ENCODE measurements at places on chromosomes 6 and 20. TPM values are rescaled to one million over a fixed set of nuclear protein-coding genes. Genes with fewer than 3 reads are reported as not detected.

DNA sequence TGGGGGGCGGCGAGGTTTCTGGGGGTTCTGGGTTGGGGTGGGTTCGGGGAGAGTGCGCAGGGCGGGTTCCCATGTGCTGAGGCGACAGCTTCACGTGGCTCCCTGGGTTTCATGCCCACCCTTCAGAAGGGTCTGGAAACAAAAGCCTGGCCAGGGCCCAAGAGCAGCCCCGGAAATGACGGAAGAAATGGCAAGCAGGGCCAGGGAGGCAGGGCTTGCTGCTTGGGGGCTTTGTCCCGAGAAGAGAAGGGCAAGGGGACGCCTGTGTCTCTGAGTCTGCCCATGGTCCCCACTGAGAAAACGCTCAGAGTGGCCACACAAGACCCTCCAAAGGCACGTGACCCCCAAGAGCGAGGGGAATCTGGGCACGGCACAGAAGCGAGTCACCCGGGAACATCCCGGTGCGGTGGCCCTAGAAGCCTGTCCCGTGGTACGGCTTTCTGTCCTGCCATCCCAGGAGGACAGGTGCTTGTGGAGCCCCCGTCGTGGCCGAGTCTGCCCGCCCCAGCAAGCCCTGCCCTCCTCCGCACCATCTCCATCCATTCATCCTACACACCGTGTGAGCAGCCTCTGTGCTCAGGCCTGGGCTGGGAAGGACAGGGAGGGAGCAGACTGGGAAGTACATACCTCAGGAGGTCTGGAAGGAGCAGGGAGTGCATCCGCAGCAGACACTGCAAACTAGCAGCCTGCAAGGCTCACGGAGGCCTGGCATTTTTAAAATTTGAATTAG is 9.0 kb downstream of the NPEPL1 start:
- no peak overlapping the region for H3K4me3 ChIP-seq
- no peak for DNase-seq
- H3K4me1 ChIP-seq: no peaks in the 10 kb centered on the region
- H3K27ac ChIP-seq: no peak overlapping the region
- H3K27me3 ChIP-seq: no peaks in the 10 kb centered on the region

DNA sequence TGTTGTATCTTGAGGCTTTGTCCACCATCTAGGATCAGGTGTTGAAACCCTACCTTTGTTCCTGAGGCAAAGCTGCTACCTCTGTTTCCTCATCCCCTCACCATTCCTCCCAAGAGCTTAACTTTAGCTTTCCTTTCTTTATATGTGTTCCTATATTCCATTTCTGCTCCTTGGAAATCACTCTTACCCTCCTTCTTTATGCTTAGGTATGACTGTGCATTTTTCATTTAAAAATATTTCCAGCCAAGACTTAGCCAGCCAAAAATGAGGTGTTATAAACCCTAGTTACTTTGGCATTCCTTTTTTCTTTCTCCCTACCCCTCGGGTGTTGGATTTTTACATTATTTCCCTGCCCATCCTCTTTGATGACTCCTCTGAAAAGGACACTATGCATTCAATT is 57.7 kb downstream of the TSBP1 start:
- no peak for DNase-seq
- H3K27ac ChIP-seq: no peak overlapping the region
- peaks cover 3% of the 10 kb centered on the region for H3K27me3 ChIP-seq
- no peaks in the 10 kb centered on the region for H3K36me3 ChIP-seq
- no peaks in the 10 kb centered on the region for H3K4me1 ChIP-seq

- H3K4me3 ChIP-seq: no peak overlapping the region
- H3K27me3 ChIP-seq: 0 out of 3 replicates have a peak, but pooled peaks cover 3% of the 10 kb centered on the region
- DNase-seq: no peak
- no peak overlapping the region for H3K27ac ChIP-seq
- no peaks in the 10 kb centered on the region for H3K4me1 ChIP-seq
- no peaks in the 10 kb centered on the region for H3K36me3 ChIP-seq
Observed at GRCh38 chr6:14739827-14740226, 506.0 kb upstream of the JARID2 start.

- H3K27me3 ChIP-seq: peaks cover 31% of the 10 kb centered on the region
- H3K4me1 ChIP-seq: no peaks in the 10 kb centered on the region
- no peak overlapping the region for H3K27ac ChIP-seq
- H3K36me3 ChIP-seq: no peaks in the 10 kb centered on the region
Observed at GRCh38 chr6:118705544-118706491, 54.4 kb upstream of the CEP85L start.

GRCh38 chr6:170206851-170207431 is 83.9 kb downstream of the DLL1 start:
- DNase-seq: no peak
- no peaks in the 10 kb centered on the region for H3K4me1 ChIP-seq
- H3K4me3 ChIP-seq: no peak overlapping the region
- H3K27me3 ChIP-seq: peaks cover 48% of the 10 kb centered on the region
- H3K36me3 ChIP-seq: no peaks in the 10 kb centered on the region
- no peak overlapping the region for H3K27ac ChIP-seq

- H3K4me1 ChIP-seq: peaks cover 21% of the 10 kb centered on the region
- H3K36me3 ChIP-seq: no peaks in the 10 kb centered on the region
- peak; percentile 83 for DNase-seq
- no peak overlapping the region for H3K27ac ChIP-seq
- peak overlapping the region; percentile 57 for H3K4me3 ChIP-seq
Observed at GRCh38 chr6:28606424-28607391, 81.0 kb downstream of the GPX5 start.

DNA sequence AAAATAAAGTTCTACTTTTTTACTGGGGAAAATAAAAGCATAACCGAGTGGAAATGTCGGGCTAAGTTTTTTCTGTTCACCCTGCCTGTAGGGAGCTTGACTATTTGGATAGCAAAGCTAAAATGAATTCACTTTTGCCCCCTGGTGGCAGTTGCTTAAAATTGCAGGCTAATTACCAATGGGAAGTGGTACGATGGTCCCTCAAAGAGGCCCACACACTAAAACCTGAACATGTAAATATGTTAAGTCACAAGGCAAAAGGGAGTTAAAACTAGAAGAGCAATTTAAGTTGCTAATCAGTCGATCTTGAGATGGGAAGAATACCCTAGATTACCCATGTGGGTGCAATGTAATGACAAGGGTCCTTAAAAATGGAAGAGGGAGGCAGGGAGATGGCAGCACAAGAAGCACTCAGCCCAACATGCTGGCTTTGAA is 916 bp upstream of the SUN5 start:
- H3K4me1 ChIP-seq: peaks cover 86% of the 10 kb centered on the region
- H3K27ac ChIP-seq: no peak overlapping the region
- DNase-seq: peak; percentile 72
- H3K36me3 ChIP-seq: no peaks in the 10 kb centered on the region

DNA sequence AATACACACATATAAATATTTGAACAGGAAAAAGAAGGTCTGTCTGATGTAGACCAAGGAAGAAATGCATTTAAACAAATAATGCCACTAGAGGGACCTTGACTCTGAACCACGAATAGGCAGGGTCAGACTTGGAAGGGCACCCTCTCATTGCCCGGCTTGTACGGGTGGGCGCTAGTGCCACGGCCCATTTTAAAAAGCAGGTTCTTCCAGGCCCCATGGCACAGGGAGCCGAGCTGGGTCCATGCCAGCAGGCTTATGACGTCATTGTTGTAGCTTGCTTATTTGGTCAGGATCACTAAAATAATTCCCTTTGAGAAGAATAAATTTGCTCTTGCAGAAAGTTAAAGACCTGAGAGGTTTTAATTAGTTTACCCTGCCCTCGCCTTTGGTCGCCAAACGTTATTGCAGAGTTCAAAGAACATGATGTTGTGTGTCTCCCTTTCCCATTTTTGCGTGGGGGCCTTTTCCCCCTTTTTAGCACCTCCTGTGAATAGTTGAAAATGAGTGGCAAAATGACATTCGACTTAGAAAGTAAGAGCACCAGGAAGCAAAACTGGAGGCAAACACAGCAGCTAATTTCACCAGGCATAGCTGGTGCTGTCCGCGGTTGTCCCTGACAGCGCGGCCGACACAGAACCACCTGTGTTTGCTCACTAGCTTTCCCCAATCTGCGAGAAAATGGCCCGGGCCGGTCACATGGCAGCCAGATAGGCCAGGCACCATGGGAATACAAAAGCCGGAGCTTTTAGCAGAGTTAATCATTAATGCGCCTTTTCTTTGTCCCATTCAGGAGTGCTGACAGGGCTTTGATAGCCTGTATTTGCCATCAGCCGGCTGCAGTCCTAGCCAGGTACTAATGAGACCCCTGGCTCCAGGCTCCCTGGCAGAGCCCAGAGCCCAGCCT is 93.8 kb downstream of the FOXA2 start:
- H3K4me1 ChIP-seq: peaks cover 47% of the 10 kb centered on the region
- H3K36me3 ChIP-seq: no peaks in the 10 kb centered on the region
- peak overlapping the region; percentile 84 for H3K27ac ChIP-seq

DNA sequence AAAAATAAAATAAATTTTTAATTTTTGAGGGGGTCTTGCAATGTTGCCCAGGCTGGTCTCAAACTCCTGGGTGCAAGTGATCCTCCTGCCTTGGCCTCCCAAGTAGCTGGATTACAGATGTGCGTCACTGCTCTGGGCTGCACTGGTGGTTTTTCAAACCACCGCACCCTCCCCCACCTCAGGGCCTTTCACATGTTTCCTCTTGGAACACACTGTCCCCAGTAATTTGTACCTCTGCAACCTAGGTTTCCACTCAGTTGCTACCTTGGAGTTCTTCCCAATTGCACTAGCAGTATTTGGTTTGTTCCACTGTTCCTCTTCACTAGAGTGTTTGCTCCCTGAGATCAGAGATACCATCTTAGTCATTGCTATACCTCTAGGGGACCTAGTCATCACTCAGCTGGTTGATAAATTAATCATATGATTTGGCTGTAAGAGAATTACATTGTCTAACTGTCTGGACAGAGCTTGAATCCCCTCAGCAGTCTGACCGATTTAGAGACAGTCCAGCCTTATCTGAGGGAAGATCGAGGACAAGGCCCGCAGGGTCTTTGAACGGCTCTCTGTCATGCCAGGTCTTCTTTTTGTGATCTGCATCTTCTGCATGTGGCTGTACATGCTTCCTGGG is 32.0 kb downstream of the CEP43 start:
- H3K27ac ChIP-seq: no peak overlapping the region
- no peaks in the 10 kb centered on the region for H3K27me3 ChIP-seq
- no peak for DNase-seq
- no peaks in the 10 kb centered on the region for H3K4me1 ChIP-seq

- H3K27ac ChIP-seq: no peak overlapping the region
- H3K4me3 ChIP-seq: no peak overlapping the region
- H3K27me3 ChIP-seq: 0 out of 2 replicates have a peak, but pooled peaks cover 1% of the 10 kb centered on the region
- H3K4me1 ChIP-seq: no peaks in the 10 kb centered on the region
- no peaks in the 10 kb centered on the region for H3K36me3 ChIP-seq
Observed at GRCh38 chr6:127539272-127539671, 20.1 kb upstream of the MTCL3 start.

- H3K27me3 ChIP-seq: no peaks in the 10 kb centered on the region
- no peak for DNase-seq
- H3K27ac ChIP-seq: no peak overlapping the region
- peaks cover 20% of the 10 kb centered on the region for H3K4me1 ChIP-seq
- no peaks in the 10 kb centered on the region for H3K36me3 ChIP-seq
Observed at GRCh38 chr6:107360476-107360875, 98.9 kb downstream of the PDSS2 start.

DNA sequence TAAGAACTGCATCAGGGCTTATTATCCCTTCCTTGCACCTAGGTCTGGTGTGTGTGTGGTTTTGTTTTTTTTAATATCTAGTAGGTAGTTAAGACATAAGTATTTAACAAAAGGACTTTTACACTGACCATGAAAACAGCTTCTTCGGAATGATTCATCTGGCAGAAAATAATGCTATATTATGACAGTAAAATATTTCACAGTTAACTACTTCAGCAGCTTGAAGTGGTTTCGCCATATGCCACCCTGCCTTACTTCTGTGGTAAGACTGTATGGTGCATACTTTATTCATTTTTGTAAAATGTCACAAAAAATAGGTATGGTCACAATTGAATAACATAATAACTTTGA is 858 bp upstream of the PTPRK start:
- peak overlapping the region; percentile 93 for H3K27ac ChIP-seq
- H3K36me3 ChIP-seq: no peaks in the 10 kb centered on the region
- H3K4me1 ChIP-seq: peaks cover 47% of the 10 kb centered on the region
- peak overlapping the region; percentile 97 for H3K4me3 ChIP-seq
- no peaks in the 10 kb centered on the region for H3K27me3 ChIP-seq

GRCh38 chr6:20875369-20875963 is 341.2 kb downstream of the CDKAL1 start:
- peaks cover 46% of the 10 kb centered on the region for H3K4me1 ChIP-seq
- H3K36me3 ChIP-seq: no peaks in the 10 kb centered on the region
- no peak overlapping the region for H3K27ac ChIP-seq
- peak; percentile 29 for DNase-seq

- peaks cover 25% of the 10 kb centered on the region for H3K4me1 ChIP-seq
- no peak overlapping the region for H3K4me3 ChIP-seq
- no peaks in the 10 kb centered on the region for H3K27me3 ChIP-seq
- no peak overlapping the region for H3K27ac ChIP-seq
- no peak for DNase-seq
Observed at GRCh38 chr6:24709014-24709711, 9.8 kb downstream of the C6orf62 start.

DNA sequence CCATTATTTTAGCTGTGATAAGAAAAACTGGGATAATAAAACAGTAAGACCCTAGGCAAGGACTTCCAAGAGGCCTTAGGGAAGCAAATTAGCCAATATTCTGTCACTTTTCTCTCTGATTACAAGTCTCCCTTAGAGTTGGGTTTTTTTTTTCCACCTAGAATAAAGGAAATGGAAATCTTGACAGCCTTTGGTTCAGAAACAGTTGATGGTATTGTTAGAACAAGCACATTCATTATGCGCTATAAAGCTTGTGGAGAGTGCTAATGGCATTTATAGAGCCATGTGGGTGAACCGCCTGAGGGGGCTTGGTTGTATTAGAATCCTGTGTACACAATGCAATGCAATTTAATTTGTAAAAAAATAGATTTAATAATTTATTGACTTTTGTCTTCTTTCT is 88.9 kb upstream of the OGFRL1 start:
- DNase-seq: no peak
- H3K36me3 ChIP-seq: no peaks in the 10 kb centered on the region
- no peaks in the 10 kb centered on the region for H3K27me3 ChIP-seq
- no peak overlapping the region for H3K4me3 ChIP-seq

DNA sequence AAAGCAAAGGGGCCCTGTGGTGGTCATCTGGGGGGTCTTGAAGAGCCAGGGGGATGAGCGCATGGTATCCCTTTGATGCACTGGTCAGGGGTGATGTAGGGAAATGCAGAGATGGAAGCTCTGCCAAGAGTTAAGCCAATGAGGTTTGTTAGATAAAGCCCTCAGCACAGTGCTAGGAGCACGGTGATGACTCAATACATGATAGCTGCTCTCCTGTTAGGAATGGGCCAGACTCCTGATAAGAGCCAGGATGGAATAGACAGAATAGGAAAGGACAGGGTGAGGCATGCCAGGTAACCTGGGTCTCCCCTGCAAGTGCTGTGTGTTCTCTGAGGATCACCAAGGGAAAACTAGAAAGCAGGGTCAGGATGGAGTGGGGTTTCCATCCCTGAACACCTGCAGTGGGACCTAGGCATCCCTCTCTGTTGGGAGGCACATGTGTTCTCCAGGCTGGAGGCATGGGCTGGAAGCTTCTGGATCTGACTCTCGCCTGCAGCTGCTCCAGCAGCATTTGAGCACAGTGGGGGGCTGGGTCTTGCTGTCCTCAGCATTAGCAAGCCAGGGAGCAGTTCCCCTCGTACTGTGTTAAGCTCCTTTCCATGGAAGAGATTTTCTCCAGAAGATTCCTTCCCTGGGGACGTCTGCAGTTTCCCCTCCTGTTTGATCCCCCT is 71.8 kb upstream of the TIAM2 start:
- DNase-seq: no peak
- no peaks in the 10 kb centered on the region for H3K36me3 ChIP-seq
- no peaks in the 10 kb centered on the region for H3K27me3 ChIP-seq
- no peak overlapping the region for H3K27ac ChIP-seq

Gene CCDC170
- polyA plus RNA-seq: 0.67 TPM

Gene HLA-DRB1
- not detected for polyA plus RNA-seq

Gene SPTLC3
- polyA plus RNA-seq: 20.5 TPM

Gene B3GALT4
- polyA plus RNA-seq: 0.04 TPM

Gene RNGTT
- polyA plus RNA-seq: 5.6 TPM

Gene ADGRF5
- polyA plus RNA-seq: not detected

Gene CST2
- not detected for polyA plus RNA-seq

Gene VPS16
- 34.2 TPM for polyA plus RNA-seq

Gene AGER
- 5.1 TPM for polyA plus RNA-seq
